ENCODE measurements at places on chromosomes 11 and 22. TPM values are rescaled to one million over a fixed set of nuclear protein-coding genes. Genes with fewer than 3 reads are reported as not detected.

DNA sequence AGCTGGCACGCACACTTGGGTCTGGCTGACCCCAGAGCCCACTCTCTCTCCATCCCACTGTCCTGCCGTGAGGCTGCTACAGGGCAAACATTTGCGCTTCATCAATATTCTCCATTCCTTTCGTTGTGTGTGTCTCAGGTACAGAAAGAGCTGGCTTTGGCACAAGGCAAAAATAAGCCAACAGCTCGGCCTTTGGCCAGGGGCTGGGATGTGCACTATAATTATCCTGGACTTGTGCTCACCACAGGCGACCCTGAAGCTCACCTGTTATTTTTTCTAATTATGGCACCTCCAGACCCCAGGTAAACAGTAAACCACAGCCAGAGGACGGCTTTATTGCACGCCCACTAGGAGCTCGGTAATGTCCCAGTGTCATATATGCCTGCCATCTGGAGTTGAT lies 10.9 kb downstream of the ZMAT5 start:
- no peaks in the 10 kb centered on the region for H3K36me3 ChIP-seq
- H3K4me1 ChIP-seq: peaks cover 5% of the 10 kb centered on the region
- no peak overlapping the region for H3K27ac ChIP-seq
- H3K4me3 ChIP-seq: no peak overlapping the region

The HMBS gene
- 18.3 TPM for total RNA-seq

DNA sequence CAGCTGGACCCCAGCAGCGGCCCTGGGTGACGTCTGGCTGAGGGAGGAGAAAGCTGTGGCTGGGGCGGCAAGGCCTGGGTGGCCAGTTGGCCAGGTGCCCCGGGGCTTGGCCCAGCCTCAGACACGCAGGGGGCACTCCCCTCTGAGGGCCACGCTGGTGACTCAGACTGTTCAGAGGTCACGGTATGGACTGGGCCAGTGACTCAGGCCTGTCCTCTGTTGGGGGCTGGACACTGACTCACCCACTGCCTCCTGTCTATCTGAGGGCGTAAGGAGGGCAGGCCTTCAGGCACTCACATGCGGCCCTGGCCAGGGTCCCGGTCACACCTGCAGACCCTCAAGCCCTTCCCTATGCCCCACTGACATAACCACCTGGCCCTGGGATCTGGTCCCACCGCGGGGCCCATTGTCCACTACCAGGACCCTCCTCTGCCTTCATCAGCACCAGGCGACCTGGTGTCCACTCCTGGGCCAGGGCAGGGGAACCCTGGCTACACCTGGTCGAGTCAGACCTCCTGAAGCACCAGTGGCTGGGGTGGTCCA lies 3.7 kb upstream of the MUC5AC start:
- H3K4me1 ChIP-seq: no peaks in the 10 kb centered on the region
- DNase-seq: peak; percentile 7
- no peaks in the 10 kb centered on the region for H3K36me3 ChIP-seq
- H3K27ac ChIP-seq: peak overlapping the region; percentile 19

- H3K27ac ChIP-seq: no peak overlapping the region
- no peaks in the 10 kb centered on the region for H3K27me3 ChIP-seq
- H3K4me1 ChIP-seq: no peaks in the 10 kb centered on the region
- H3K4me3 ChIP-seq: no peak overlapping the region
Observed at GRCh38 chr22:30941363-30941740, 27.2 kb downstream of the MORC2 start.

The OR4C11 gene
- total RNA-seq: not detected

The SPDYC gene
- not detected for total RNA-seq

DNA sequence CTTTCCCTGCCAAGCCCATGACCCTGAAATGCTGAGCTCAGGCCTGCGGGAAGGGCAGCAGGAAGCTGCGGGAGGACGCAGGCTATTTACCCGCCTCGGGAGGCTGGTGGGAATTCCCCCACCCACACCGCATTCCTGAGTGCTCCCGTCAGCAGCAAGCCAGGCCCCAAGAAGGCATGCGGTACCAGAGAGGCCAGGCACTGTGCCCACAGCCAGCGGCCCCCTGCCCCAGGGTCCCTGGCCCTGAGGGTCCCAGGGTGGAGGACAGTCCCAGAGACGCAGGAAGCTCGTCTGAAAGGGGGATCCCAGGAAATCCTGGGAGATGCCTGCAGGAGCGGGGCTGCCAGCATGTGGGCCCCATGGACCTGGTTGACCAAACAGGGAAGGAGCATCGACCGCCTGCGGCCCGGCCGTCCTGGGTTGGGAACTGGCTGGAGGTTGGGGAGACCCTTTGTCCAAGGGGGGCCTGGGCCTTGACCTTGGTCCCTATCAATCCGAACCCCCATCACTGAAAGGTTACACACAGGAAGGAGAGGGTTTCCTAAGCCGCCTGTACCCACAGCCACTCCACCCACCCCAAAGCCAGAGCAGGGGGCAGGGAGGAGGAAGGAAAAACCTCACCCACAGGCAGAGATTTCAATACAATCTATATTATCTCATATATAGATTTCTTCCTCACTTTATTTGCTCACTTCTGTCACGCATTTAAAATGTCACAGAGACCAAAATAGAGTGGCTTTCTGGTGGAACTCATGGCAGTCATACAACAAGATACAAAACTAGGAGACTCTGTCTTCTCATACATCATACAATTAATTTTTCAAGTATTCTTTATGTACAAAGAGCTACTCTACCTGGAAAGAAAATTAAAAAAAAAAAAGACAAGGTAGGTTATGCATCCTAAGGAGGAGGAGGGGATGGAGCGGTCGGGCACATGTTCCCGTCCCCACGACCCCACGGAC lies 17.1 kb downstream of the MAFF start:
- H3K4me3 ChIP-seq: no peak overlapping the region
- DNase-seq: peak; percentile 69
- H3K4me1 ChIP-seq: peaks cover 34% of the 10 kb centered on the region
- peak overlapping the region; percentile 87 for H3K27ac ChIP-seq
- peaks cover 46% of the 10 kb centered on the region for H3K36me3 ChIP-seq

DNA sequence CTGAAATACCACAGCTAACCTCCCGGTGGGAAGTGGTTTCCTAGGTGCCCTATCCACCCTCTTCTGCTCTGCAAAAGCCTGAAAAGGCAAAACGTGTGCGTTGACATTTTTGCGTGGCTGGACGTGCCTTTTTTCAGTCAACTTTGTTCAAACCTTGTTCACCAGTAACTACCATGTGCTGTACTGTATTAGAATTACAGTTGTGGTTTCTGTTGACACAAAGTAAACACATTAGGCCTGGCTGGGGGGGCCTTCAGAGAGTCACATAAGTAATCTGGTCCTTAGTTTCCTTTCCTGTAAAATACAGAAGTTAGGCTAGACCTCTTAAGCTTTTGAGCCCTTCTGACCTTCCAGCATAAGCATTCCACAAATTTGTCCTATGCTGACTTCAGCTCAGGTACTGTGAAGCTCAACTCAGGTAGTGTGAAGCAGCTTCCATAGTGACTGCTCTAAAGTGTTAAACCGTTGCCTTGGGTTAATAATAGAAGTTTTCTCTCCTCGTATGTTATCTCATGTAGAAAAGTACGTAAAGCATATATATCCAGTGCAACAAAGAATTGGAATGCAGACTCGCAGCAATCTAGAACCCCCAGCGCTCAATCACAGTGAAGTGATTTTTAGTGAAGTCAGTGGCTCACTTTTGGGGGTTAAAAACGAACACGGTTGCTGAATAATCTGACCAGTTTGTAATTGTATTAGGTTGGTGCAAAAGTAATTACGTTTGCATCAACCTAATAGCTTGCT lies 1.8 kb downstream of the EWSR1 start:
- H3K27me3 ChIP-seq: no peaks in the 10 kb centered on the region
- peak overlapping the region; percentile 96 for H3K27ac ChIP-seq
- DNase-seq: no peak

DNA sequence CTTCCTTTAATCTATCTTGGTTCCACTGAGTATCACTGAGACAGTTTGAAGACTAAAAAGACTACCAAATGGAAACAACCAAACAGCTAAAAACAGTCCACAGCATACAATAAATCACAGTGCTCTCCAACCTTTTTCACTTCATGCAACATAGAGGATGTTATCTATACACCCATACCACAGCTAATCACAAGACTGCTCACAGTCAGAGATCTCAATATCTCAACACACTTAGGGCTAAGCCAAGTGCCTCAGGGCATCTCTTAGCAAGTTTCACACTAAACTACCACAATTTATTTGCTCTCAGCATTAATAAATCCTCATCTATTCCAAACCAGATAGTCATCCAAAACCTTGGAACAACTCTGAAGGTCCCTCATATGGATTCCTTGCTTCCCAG lies 129.4 kb downstream of the SBF2 start:
- H3K27me3 ChIP-seq: no peaks in the 10 kb centered on the region
- no peaks in the 10 kb centered on the region for H3K4me1 ChIP-seq
- DNase-seq: no peak
- no peak overlapping the region for H3K4me3 ChIP-seq
- H3K27ac ChIP-seq: no peak overlapping the region

The GALR3 gene
- not detected for total RNA-seq

DNA sequence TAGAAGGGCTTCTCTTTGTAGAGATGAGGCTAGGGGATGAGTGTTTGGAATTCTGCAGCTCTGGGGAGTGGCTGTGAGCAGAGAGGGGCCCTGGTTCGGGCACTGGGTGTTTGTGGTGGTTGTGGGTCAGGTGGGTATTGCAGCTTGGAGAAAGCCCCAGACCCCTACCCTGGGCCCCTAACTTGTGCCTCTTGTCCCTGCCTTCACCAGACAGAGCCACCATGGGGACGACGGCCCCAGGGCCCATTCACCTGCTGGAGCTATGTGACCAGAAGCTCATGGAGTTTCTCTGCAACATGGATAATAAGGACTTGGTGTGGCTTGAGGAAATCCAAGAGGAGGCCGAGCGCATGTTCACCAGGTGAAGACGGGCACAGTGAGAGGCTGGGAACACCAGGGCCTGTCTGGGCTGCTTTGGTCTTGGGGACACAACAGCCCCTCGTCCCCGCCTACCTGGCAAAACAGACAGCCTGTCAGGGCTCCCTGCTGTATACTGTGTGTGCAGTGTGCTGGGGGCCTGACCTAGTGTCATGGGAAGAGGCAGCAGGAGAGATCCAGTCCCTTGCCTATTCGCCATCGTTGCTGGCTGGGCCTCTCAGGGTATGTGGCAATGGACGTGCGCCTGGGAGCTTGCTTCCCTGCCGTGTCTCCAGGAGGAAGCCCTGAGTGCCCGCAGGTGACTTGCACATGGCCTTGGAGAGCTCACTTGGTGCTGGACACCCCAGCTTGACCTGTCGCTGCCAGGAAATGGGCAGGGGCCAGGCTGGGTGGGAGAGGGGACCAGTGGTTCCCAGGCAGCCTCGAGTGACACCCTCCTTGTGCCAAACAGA lies 4.3 kb downstream of the INCENP start:
- no peak overlapping the region for H3K4me3 ChIP-seq
- peaks cover 11% of the 10 kb centered on the region for H3K36me3 ChIP-seq
- no peaks in the 10 kb centered on the region for H3K4me1 ChIP-seq
- H3K27me3 ChIP-seq: no peaks in the 10 kb centered on the region
- no peak for DNase-seq
- H3K27ac ChIP-seq: no peak overlapping the region

The ASRGL1 gene
- 8.7 TPM for total RNA-seq

- DNase-seq: no peak
- no peak overlapping the region for H3K27ac ChIP-seq
- no peaks in the 10 kb centered on the region for H3K4me1 ChIP-seq
- no peaks in the 10 kb centered on the region for H3K27me3 ChIP-seq
Observed at GRCh38 chr22:38957808-38958650, 620 bp downstream of the APOBEC3A start.

- DNase-seq: no peak
- no peaks in the 10 kb centered on the region for H3K4me1 ChIP-seq
- H3K4me3 ChIP-seq: no peak overlapping the region
- H3K27ac ChIP-seq: no peak overlapping the region
- no peaks in the 10 kb centered on the region for H3K27me3 ChIP-seq
- H3K36me3 ChIP-seq: no peaks in the 10 kb centered on the region
Observed at GRCh38 chr22:17748555-17749353, 25.5 kb downstream of the BID start.

The DCHS1 gene
- total RNA-seq: 27.6 TPM

DNA sequence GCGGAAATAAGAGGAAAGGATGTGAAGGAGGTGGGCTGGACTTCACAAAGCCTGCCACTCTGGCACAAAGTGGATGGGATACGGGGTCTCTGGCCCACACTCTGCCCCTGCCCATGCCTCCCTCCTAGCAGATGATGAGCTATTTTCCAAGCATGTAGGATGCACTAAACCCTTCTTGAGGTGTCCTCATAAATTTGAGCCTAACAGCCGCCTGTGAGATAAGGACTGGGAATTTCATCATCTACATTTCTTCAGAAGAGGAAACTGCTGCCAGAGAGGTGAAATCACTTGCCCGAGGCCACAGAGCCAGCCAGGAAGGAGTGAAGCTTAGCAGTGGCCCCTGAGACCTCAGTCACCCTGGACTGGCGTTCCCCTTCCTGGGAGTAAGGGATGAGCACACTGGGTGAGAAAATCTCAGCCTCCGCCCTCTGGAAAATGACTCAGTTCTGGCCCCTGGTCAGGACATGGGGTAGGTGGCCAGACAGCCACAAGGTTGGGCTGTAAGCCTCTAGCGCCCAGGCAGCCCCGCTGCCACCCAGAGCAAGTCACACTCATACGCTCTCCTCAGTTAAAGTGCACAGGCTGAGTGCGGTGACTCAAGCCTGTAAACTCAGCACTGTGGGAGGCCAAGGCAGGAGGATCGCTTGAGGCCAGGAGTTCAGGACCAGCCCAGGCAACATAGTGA lies 27.9 kb downstream of the MB start:
- H3K36me3 ChIP-seq: no peaks in the 10 kb centered on the region
- H3K27me3 ChIP-seq: no peaks in the 10 kb centered on the region
- H3K27ac ChIP-seq: no peak overlapping the region
- no peak overlapping the region for H3K4me3 ChIP-seq

GRCh38 chr22:25682109-25682508 lies 59.9 kb upstream of the MYO18B start:
- no peak for DNase-seq
- no peaks in the 10 kb centered on the region for H3K4me1 ChIP-seq

DNA sequence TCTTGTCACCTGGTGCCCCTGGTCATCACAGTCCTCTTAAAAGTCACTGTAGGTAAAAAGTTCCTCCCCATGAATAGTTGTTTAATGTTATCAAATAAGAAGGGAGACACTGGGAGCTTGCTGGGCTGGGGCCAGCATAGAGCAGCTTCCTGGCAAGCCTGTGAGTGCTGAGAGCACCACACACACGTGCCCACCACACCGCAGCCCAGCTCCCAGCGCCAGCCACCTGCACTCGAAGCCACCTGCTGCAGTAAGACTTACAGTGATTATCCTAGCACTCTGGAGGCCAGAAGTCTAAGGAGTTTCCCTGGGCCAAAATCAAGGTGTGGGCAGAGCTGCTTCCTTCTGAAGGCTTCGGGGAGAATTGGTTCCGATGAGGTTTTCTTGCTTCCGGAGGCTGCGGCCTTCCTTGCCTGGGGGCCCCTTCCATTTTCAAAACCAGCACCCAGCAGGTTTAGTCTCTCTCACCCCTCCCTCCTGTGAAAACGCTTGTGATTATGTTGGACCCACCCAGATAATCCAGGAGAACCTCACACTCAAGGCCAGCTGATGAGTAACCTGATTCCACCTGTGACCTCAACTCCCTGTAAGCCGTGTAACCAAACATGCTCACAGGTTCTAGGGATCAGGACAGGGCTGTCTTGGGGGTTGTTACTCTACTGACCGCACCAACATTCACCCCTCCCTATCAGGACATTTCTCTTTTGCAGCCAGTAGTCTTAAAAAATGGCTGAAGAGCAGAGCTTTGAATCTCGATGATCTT lies 687.2 kb downstream of the TBC1D22A start:
- no peaks in the 10 kb centered on the region for H3K4me1 ChIP-seq
- no peak overlapping the region for H3K27ac ChIP-seq
- no peak for DNase-seq
- H3K36me3 ChIP-seq: no peaks in the 10 kb centered on the region
- no peaks in the 10 kb centered on the region for H3K27me3 ChIP-seq

The RAB39A gene
- total RNA-seq: 0.63 TPM

- no peak for DNase-seq
- no peak overlapping the region for H3K27ac ChIP-seq
- H3K4me3 ChIP-seq: no peak overlapping the region
- no peaks in the 10 kb centered on the region for H3K36me3 ChIP-seq
- H3K27me3 ChIP-seq: no peaks in the 10 kb centered on the region
Observed at GRCh38 chr11:110493346-110493745, 63.6 kb downstream of the FDX1 start.
